ENCODE measurements at places on chromosomes 3 and 15.

- DNase-seq: no peak
These were observed 90.2 kb upstream of the ABHD17C start for GRCh38 chr15:80604583-80605575.

DNA sequence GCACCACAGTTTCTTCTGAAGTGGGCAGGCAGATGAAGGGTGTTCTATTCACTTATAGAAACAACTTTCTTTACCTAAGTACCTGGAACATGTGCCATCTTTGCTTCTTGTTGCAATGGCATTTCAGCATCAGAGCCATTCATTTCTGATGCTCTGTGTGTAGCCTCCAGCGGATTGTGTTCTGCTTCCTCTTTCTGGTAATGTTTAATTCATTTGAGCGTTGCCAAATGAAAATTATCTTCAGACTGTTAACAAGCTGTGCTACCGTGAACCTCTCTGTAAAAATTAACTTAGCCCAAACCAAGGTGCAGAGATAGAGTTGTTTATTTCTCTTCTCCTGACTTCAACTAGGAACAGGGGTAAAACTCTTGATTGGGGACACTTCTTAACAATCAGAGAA is 302.0 kb downstream of the EDEM1 start:
- DNase-seq: no peak

- no peak for DNase-seq
These were observed 6.5 kb downstream of the ADAM10 start for GRCh38 chr15:58742819-58743502.

DNA sequence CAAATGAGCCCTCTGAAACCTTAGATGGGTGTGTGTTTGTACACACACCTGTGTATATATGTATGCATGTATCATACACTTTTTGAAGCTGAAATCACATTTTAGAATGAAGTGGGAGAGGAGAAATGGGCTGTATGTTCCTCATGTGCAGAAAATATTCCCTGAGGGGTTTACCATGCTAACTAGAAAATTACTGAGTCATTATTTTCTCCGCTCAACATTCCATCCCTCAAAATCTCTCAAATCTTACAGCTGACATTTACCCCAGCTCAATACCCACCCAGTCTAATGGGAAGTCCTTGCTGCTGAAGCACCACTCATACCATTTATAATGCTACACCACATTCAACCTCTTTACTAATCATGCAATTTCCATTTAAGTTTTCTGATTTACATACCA is 138.6 kb downstream of the P2RY1 start:
- DNase-seq: no peak

DNA sequence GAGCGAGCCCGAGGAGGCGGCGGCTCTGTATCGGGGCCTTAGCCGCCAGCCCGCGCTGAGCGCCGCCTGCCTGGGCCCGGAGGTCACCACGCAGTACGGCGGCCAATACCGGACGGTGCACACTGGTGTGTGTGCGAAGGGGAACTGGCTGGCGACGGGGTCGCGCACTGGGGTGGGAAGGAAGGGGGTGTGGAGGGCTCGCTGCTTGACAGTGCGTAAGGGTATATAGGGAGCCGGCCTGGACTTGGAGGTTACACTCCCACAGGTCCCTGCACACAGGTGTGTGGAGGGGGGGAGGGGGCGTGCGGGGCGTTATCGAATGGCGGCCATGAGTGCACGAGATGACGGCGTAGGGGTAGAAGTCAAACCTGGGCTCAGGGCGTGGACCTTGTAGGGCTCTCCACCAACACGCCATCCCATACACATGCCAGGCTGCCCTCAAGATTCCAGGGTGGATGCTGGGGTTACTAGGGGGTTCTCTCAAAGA is 389 bp downstream of the APEH start:
- no peak for DNase-seq

DNA sequence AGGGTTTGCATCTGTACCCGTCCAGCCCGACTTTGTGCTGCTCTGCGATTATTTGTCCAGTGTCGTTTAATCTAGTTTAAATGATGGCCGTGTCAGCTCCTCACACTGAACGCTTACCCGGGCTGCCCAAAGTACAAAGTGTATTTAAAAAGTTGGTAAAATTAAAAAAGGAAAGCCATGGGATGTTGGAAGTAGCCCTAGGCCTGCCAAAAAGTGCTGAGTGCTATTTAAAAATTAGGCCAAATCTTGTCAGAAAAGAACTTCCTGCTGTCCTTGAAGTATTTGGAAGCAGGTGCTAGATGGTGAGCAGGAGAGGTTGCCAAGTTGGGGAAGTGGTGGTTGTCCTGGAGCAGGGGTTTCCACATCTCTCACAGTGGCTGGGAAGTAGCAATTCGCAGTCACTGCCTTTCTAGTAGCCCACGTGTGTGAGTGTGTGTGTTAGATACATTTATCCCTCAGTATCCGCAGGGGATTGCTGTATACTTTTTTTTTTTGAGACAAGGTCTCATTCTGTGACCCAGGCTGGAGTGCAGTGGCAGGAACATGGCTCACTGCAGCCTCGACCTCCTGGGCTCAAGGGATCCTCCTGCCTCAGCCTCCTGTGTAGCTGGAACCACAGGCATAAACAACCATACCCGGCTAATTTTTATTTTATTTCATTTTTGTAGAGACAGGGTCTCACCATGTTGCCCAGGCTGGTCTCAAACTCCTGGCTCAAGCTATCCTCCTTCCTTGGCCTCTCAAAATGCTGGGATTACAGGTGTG is 664 bp downstream of the PPCDC start:
- DNase-seq: no peak

DNA sequence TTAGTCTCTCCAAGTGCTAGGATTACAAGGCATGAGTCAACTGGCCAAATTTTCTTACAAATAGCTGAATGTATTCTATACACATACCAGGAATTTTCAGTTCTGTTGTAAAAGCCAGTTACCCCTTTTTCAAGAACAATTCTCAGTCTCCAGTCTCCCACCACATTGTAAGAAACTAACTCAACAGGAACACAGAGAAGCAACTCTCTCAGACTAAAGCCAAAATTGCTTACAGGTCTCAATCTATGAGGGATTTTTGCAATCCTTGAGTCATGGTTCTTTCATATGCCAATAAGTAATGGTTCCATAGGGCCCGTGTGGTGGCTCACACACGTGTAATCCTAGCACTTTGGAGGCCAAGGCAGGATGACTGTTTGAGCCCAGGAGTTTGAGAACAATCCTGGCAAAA is 8.5 kb downstream of the IP6K2 start:
- DNase-seq: no peak

GRCh38 chr15:78951841-78952238 is 7.0 kb upstream of the CTSH start:
- DNase-seq: no peak

DNA sequence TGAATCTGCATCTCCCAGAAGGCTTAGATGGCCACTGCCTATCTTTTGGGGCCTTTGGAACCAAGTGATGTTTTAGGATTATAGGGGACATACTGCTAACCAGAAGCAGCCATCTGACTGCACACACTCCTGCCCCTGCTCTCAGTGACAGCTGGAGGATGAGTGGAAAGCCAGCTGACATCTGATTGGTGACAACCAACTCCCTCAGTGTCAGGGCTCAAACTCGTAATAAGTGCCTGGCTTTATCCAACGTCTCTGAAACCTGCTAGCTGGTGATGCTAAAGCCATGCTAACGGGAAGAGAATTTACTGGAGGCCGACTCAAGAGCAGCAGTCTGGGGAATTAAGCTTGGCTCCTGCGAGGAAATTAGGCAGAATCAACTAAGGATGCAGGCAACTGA is 35.1 kb downstream of the KY start:
- DNase-seq: no peak

GRCh38 chr15:30928076-30928475 is 24.4 kb downstream of the FAN1 start:
- no peak for DNase-seq

- no peak for DNase-seq
These were observed 28.8 kb downstream of the SMAD3 start for GRCh38 chr15:67094001-67094826.

- no peak for DNase-seq
These were observed 232.9 kb upstream of the RGMA start for GRCh38 chr15:93321881-93322282.

GRCh38 chr3:60313951-60314461 is 937.2 kb downstream of the FHIT start:
- no peak for DNase-seq

DNA sequence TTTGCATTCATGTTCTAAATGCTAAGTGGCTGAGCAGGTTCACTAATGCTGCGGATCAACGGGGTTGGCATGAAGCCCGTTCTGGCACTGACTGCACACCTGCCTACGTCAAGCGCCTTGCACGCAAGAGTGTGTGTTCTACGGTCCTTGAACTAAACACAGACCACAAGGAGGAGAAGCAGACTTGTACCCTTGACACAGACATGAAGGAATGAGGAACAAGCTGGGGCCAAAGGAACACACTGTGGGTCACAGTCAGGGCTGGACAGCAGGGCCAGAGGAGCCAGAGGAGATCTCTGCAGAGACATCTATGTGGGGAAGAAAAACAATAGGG is 48.0 kb upstream of the LDHAL6B start:
- DNase-seq: no peak

DNA sequence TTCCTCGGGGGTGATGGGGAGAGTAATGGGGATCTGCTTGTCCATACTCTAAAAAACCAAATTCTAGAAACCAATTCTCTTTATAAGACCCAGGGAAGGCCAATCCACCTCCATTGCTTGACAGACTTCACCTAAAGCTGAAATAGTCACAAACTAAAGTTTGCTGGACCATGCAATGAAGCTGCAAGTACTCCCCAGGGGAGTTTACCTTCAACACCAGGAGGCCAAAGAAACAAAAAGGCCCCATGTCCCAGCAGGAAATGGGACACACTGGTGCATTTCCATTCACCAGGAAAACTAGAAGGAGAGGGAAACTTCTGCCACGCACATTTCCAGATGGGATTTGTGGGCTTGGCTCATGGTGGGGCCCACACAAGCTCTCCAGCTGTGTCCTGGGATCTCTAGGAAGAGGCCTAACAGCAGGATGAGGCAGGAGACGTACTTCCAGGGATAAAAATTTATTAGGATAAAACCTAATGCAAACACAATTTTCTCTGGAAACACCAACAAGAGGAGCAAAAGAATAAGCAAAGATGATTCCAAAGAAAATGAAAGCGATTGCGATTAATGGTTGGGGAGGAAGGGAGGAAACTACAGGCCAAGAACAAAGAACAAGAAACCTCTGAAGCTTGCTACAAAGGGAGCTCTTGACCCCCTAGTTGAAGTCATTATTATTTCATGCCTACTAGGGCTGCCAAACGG is 238.0 kb upstream of the LRTM1 start:
- no peak for DNase-seq

DNA sequence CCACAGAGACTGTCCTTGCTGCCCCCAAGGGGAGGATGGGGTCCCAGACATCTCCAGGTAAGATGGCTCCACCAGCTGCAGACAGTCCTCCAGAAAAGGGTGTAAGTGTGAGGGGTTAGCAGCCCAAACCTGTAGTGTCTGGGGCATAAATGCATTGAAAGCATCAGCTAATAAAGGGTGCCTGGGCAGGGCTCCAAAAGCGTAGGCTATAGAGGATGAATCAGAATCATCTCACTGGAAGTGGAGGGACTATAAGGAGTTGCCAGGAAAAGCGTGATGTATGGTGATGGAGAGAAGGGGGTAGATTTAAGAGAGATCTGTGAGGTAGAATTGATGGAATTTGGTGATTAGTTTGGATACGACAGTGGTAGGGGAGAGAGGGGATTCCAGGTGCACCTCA is 79.9 kb upstream of the ONECUT1 start:
- DNase-seq: no peak

- peak; percentile 7 for DNase-seq
These were observed 1099.3 kb downstream of the ROBO2 start for GRCh38 chr3:78139166-78139565.

DNA sequence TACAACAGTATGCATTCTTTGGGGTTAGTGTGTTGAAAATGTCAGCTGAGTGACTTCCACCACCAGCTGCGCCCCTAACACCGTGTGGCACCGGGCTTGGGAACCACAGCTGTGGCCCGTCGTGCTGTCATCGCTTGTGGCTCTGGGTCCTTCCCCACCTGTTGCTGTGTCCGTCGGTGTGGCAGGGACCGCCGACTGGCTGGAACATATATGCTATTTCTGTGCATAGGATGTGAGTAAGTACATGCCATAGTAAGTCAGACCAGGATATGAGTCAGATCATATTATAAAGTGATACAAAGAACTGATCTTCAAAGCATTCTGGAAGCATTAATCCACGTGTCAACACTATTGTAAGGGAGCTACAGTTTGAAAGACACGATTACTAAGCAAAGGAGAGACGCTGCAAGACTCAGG is 31.9 kb downstream of the EHD4 start:
- DNase-seq: no peak

- DNase-seq: no peak
These were observed 1.3 kb downstream of the FAM43A start for GRCh38 chr3:194686816-194687637.

- no peak for DNase-seq
These were observed 70.7 kb downstream of the RPN1 start for GRCh38 chr3:128579927-128580326.

DNA sequence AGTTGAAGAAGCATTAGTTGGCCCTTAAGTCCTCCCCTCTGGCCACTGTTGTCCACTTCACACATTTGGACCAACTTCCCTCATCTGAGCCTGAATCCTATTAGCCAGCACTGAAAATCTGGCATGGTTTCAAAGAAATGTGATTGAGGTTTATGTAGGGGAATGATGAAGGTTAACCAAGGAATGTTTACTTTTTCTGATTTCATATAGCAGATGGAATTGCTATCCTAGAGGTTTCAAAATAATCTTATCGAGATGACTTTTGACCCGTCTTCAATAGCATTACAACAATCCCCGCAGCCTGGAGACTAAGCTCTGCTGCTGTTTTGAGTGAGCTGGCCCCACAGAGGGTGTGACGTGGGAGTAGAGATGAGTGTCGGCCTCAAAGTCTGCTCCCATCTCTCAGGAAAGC is 200.8 kb upstream of the IL12A start:
- no peak for DNase-seq

- no peak for DNase-seq
These were observed 439.0 kb upstream of the ADAMTS9 start for GRCh38 chr3:65126527-65127410.

- DNase-seq: peak; percentile 23
These were observed 145.1 kb upstream of the PLSCR5 start for GRCh38 chr3:146750196-146750595.

- DNase-seq: no peak
These were observed 643.0 kb upstream of the GOLIM4 start for GRCh38 chr3:168738527-168739325.

DNA sequence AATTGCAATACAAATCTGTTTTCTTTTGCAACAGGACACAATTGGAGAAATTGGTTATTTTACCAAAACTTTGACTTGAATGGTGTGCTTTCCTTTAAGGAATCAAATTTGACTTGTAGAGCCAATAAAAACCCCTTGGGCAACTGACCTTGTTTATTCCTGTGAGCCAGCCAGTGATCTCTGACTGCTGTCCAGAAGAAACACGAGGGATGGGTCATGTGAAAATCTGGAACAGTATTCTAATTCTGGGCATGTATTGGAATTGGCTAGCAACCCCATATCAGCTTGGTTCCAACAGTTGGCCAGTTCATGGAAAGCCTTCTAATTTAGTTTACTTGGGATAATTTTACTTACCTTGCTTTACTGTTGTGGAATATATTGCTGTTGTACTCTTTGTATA is 19.1 kb upstream of the HHATL start:
- no peak for DNase-seq
